Activated effector memory CD4-positive, alpha-beta T cell treated with Interleukin-2 at 50 U/mL for 16 hours (primary cell): ENCODE measurements at places on chromosomes 3 and 15.

DNA sequence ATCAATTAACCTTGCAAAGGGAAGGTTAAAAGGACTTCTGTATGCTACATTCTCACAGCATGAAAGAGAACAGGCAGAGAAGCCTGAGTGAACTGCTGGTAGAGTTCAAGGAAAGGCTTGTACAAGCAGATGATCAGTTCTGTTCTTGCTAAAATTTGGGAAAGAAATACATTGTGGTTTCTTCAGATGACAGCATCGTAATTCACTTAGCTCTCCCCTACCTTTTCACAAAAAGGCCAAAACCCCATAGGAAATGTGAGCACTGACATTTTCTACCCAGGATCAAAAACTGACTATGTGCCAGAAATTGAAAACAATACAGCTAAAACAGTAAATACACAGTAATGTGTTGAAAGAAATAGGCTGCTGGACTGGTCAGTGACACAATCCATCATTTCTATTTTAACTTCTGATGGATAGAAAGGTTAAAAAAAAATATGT is 216.4 kb downstream of the DPH6 start:
- DNase-seq, result no peak

- no peak for DNase-seq
These were observed 172.6 kb upstream of the CNTN3 start for GRCh38 chr3:74787011-74787410.

DNA sequence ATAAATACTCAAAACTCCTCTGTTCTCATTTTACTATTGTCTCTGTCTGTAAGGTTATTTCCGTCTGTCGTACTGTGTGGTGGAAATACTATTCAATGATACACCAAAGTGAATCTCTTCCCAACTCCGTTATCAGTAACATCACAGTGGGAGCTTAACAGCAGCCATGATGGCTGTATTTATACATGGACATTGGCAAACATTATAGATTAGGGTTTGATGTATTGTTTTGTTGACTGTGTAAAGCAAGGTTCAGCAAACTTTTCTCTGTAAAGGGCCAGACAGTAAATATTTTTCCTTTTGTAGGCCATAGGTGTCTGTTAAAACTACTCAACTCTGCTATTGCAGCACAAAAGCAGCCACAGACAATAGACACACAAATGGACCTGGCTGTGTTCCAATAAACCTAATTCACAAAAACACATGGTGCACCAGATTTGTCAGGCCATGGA is 23.2 kb downstream of the LIPC start:
- no peak for DNase-seq

DNA sequence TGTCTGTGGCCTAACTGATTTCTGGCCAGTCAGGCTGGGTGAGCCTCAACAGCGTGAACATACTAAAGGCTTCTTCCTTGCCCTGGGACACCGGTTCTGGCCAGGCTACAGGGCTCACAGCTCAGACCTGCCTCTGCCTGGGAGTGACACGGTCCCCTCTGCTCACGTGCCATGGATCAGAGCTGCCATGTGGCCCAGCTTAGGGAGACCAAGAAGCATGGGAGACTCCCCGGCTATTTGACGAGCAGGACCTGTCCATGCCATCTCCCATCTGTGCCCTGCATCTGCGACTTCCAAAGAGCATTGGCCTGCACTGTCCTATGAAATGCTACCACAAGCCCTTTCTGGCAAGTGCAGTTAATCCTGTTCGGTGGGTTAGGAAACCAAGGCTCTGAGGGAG is 57.4 kb downstream of the APBA2 start:
- DNase-seq, result no peak

GRCh38 chr3:152376351-152377183 is 107.8 kb downstream of the MBNL1 start:
- no peak for DNase-seq

DNA sequence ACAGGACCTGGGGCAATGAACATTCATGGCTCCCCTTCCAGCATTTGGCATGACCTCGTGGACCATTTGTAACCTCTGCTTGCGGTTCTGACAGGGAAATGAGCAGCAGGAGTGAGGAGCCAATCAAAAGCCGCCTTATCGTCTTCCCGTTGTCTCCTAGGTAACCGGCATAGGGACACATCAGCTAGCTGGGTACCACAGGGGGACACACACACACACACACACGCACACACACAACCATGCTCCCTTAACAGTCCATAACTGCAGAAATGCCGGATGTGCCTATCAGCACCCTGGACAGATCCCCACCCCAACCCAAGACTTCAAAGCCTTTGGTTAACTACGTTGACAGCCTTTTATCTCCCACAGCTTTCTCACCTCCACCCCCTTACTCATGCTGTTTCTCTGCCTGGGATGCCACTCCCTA is 53.4 kb upstream of the CCDC174 start:
- peak; percentile 4 for DNase-seq

DNA sequence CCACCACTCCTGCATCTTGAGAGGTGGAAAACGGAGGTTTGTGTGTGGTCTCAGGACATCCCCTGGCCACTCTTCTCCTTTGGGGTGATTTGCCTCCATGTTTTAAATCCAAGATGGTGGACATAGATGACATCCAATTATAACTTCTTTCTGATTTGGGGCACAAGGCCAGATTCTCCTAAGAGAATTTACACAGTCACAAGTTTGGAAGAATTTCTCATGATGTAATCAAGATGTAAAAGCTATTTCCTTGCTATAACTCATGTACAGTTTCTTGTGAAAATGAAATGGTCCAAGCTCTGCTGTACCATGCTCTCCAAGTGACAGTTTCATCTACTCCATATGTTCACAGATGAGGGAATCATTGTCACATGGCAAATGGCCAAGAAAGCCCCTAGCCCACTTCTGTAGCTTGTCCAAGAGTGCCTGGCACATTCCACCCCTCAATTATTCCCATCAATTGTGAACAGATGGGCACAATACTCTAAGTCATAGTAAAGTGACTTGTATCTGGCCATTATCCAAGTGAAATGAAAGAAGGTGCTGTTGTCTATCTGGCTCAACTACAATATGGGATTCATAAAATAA is 134.6 kb upstream of the ROPN1 start:
- no peak for DNase-seq
